ENCODE measurements at places on chromosomes 4 and X.

- DNase-seq = no peak
These were observed 9.3 kb upstream of the RFC1 start for GRCh38 chr4:39375478-39375877.

- DNase-seq = no peak
These were observed 72.7 kb upstream of the BOD1L1 start for GRCh38 chr4:13700021-13700857.

- no peak for DNase-seq
These were observed 25.8 kb upstream of the KLHL34 start for GRCh38 chrX:21683941-21684340.

GRCh38 chr4:186204686-186205085, 13.3 kb downstream of the CYP4V2 start:
- no peak for DNase-seq

Measured in activated CD4-positive, alpha-beta T cell treated with anti-CD3 and anti-CD28 coated beads for 48 hours (primary cell).